ENCODE measurements at places on chromosomes 2 and 18. TPM values are rescaled to one million over a fixed set of nuclear protein-coding genes. Genes with fewer than 3 reads are reported as not detected.
A peak's percentile ranks its signal among the peaks of the same experiment; 100 is the strongest.

The MAP4K3 gene
- 40.0 TPM for total RNA-seq

The ACADL gene
- 6.2 TPM for total RNA-seq

The NDUFV2 gene
- 325 TPM for total RNA-seq

The FBXO41 gene
- total RNA-seq, result 1.3 TPM

The OXER1 gene
- total RNA-seq, result 0.94 TPM

The FAM110C gene
- 4.0 TPM for total RNA-seq

The AGPS gene
- total RNA-seq, result 27.5 TPM

The CNGA3 gene
- total RNA-seq, result not detected

The FOXD4L1 gene
- not detected for total RNA-seq

DNA sequence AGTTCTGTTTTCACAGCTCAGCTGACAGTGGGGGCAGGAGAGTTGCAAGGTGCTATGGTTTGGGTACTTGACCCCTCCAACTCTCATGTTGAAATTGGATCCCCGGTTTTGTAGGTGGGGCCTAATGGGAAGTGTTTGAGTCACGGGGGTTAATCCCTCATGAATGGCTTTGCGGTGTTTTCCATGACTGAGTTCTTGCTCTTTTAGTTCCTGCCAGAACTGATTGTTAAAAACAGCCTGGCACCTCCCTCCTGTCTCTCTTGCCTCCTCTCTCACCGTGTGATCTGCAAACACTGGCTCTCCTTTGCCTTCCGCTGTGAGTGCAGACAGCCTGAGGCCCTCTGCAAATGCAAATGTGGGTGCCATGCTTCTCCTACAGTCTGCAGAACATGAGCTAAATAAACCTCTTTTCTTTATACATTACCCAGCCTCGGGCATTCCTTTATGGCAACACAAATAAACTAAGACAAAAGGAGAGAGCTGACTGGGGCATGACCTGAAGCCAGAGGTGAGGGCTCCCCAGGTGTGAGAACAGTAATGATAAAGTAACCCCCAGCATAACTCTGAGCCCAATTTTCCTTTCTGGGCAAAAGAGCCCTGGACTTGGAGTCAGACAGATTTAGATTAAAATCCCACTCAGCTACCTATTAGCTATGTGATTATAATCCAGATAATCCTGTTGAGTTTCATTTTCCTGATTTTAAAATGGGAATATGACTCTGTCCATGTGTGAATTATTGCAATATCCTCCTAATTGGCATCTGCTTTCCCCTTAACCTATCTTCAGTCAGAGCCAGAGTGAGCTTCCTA is 64.9 kb upstream of the CAPN13 start:
- no peak for DNase-seq

GRCh38 chr2:222792001-222792611 is 68.7 kb upstream of the ACSL3 start:
- peak; percentile 79 for DNase-seq

DNA sequence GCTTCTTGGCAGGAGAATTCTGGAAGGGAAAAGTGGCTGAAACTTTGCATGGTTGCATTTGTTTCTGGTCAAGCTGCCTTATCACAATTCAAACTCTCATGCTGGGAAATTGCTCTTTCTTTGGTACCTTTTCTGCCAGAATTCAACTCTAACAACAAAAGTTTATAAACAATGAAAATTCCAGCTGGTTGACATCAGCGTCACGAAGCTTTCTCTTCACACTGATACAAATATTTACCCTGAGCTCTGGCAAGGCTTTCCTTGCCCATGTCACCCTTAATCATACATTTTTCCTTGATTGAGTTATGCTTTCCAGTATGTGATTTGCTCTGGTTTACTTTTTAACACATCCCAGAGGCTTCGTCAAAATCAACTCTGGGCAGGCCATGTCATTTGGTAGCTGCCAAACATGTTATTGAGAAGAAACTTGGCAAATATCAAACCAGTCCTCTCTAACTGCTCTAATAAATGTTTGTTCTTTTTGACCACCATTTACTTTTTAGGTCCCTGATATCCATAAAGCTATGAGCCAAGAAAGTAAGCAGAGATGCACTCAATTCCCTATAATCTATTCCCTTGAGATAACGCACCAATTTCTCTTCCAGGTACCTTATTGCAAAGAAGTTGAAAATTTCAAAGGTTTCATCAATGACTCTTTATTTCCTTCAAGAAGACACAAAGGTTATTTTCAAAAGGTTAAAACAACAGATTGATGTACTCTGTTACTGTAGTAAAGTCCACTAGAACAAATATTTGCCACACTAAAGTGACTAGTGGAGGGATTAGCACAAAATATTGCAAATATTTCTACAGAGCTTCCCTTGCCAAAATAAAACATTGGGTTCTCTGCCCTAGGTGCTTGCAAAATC is 1241.1 kb upstream of the ZEB2 start:
- no peak for DNase-seq

DNA sequence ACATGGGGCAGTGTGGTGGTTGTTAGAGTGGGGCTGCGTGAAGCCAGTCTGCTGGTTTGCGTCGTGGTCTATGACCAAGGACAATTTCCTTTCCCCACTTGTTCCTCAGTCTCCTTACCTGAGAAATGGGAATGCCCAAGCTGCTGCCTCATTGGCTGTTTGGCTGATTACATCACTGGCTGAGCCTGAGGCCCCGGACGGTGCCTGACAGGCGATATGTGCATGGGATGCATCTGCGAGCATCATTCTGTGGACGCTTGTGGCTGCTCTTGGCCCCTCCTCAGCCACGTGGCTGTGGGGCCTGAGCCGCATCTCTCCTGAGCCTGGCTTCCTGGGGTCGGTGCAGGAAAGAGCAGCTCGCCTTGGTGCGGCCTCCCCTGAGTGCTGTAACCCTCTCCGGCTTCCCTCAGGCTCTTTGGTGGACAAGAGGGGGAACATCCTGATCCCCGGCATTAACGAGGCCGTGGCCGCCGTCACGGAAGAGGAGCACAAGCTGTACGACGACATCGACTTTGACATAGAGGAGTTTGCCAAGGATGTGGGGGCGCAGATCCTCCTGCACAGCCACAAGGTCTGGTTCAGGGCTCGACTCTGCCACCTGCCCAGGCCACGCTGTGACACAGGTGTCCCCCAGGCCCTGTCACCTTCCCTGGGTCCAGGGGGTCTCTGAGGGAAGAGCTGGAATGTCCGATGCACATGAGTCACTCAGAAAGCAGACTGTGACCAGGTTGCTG is 17.2 kb downstream of the CNDP2 start:
- peak; percentile 70 for DNase-seq

- no peak for DNase-seq
Measured at GRCh38 chr18:76387608-76388007, 107.4 kb downstream of the ZNF516 start.

DNA sequence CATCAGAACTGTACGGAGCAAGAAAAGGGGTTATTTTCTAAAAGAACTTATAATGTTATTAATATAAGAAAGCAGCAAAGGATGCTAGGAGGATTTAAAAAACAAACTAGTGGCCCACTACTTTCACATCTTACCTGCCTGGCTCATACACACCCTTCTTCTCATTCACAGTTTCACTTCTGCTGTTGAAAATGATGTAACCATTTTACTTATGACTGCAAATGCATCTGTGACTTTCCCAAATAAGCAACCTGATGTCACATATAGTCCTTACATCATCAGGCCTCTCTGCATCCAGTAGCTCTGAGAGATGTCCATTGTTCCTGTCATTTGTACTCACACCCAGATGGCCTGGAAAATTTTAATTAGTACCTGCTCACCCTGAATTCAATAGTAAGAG is 101.8 kb upstream of the MYO3B start:
- DNase-seq, result no peak

- no peak for DNase-seq
Measured at GRCh38 chr18:44958455-44958854, 277.8 kb downstream of the SETBP1 start.

DNA sequence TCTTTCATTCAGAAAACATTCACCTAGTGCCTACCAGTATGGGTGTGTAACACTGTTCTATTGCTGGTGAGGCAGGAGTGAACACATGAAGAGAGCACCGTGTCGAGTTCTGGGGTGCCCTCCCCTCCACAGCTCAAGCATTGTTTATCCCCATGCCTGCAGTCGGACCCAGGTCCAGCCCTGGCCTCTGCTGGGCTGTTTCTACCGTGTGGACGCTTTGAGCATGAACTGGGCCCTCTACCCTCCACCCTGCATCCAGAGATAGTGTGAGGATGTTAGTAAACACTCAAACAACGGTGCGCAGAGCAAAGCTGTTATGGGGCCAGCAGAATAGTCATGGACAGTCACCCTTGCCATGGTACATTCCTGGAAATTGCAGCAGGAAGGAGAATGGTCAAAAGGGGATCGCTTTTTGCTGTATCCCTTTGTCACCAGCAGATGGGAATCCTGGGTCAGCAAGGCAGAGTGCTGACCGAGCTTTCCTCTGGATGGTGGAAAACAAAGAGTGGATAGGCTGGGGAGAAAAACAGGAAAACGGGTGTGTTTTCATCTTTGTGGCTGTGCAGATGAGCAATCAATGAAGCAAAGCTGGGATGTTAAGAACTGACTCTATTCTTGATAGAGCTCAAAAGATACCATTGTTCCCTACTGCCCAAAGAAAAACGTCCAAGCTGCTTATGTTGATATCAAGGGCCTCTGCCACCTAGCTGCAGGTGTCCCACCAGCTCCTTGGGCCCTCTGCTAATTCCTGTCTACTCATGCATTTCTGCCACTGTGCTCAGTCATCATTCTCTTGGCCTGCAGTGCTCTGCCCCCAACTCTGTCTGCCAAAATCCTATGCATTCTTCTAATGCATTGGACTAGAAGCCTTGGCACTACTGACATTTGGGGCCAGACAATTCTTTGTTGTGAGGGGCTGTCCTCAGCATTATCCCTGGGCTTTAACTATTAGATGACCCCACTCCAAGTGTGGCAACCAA is 38.7 kb downstream of the REEP1 start:
- DNase-seq, result peak; percentile 59

DNA sequence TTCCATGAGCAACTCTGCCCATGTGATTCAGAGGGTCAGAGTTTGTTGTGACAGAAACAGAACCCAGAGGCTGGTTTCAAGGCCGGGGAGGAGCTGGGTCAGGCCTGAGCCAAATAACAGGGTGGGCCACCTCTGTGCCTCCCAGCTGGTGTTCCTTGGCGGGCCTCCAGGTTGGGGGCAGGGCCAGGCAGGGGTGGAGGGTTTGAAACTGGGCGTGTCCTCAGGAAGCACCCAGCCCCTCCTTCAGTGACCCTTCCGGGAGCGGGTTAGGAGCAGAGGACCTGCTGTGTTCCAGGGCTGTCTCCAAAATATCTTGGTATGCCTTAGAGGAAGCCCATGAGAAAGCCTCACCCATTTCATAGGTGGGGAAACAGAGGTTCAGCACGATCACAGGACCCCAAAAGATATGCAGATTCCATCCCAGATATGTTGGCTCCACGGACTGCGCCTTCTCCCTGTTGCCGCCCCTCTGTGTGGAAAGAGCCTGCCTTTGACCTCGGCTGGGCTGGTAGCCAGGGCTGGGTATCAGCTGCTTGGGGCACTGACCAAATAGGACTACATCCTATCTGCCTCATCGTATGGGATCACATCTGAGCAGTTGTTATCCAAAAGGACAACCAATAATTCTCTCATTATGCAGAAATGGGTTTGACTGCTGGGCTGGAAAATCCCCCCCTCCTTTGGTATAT is 74.8 kb upstream of the GLI2 start:
- DNase-seq, result peak; percentile 61

- no peak for DNase-seq
Measured at GRCh38 chr2:73205611-73206010, 3.2 kb downstream of the NOTO start.

DNA sequence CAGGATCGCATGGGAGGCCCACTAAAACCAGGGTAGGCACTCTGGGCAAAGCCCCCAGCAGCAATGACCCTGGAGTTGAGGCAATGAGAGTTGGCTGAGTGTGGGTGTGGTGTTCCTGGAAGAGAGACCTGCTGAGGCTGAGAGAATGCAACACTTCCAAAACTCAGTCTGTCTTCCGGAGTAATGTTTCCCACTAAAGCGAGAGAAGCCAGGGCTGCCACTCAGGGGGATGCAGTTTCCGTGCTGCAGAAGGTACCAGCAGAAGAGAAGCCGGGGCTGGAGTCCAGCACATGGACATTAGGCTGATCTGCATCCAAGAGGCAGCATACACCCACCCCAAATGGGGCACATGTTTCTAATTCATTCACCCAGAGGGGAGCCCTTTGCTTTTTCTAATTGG is 127.2 kb upstream of the ARHGAP28 start:
- DNase-seq, result no peak

- DNase-seq, result no peak
Measured at GRCh38 chr2:127439343-127439742, 21.1 kb downstream of the PROC start.

GRCh38 chr18:7919565-7919964 is 352.4 kb downstream of the PTPRM start:
- DNase-seq, result no peak

GRCh38 chr2:11598228-11598731 is 64.4 kb downstream of the GREB1 start:
- DNase-seq, result no peak

DNA sequence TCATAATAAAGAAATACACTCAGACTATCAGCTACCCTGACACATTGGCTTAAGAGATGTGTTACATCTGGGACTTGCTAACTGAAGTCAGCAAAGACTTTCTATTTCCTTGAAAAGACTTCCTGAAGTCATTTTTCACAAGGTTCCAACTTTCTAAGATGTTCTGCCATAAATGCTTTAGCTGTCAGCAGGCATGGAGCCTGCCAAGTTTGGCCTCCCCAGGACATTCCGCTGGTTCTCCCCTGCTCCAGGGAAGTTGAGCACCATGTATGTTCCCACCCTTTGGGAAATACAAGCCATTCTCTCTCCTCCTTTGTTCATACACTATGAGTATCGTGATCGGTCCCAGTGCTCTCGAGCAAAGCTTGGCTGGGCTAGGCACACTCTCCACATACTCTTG is 202.7 kb upstream of the CCDC68 start:
- DNase-seq, result no peak

- no peak for DNase-seq
Measured at GRCh38 chr18:50286391-50287027, 983 bp downstream of the CXXC1 start.

DNA sequence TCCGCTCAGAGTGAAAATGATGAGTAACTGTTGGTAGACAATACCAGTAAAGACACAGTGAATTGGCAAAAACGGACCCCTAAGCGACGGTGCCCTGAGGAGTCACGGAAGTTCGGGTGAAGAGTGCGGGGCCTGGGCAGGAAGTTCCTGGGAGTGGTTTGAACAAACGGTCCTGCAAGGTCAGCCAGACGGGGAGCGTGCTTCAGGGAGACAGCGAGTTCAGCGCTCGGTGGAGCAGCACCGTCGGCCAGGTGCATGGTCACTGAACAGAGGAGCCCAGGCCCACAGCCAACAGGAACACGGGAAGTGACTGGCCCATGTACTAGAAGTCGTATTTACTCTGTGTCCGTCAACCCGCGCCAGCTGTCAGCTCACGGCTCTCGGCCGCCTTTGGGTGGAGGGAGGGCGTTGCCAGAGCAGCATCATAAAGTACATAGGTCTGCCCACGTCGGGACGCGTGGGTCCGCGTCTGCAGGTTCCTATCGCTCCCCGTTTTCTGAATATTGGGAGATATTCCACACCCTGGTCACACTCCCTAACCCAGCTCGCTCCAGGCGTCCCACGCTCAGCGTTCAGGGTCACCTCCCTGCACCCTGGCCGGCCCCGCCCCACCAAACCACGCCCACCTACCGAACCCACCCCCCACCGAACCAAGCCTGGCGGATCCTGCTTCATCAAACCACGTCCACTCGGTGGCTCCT is 75.6 kb upstream of the UXS1 start:
- no peak for DNase-seq
